SW480 (cell line): ENCODE measurements at places on chromosomes 4 and X.

DNA sequence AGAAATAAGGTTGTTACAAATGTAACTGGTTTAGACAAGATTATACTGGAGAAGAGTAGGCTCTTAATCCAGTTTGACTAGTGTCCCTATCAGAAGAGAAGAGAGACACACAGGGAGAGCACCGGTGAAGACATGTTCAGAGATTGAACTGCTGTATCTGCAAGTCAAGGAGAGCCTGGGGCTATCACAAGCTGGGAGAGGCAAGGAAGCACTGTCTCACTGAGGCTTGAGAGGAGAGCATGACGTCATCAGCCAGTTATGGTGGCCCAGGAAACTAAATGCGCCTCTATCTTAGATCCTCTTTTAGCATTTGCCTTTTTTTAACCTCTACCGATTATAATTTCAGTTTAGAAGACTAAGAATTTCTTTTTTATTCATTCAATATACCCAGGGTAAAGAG, 583.4 kb downstream of the TRAM1L1 start:
- DNase-seq, result no peak

- no peak for DNase-seq
Measured at GRCh38 chr4:86484241-86484640, 109.9 kb upstream of the PTPN13 start.

DNA sequence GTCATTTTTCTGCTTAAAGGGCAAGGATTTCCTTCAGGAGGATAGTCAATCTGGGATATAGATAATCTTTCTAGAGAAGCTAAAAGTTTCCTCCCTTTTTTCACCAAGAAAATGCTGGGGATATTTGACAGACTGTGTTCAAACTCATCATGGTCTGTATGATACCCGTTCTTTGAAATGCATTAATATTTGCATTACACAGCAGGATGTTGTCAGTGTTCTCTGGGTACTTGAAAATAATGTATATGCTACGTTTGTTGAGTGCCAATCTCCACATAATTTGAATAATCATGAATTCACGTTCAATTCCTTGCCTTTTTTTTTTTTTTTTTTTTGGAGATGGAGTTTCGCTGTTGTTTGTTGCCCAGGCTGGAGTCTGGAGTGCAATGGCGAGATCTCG, 18.0 kb upstream of the BMPR1B start:
- no peak for DNase-seq

DNA sequence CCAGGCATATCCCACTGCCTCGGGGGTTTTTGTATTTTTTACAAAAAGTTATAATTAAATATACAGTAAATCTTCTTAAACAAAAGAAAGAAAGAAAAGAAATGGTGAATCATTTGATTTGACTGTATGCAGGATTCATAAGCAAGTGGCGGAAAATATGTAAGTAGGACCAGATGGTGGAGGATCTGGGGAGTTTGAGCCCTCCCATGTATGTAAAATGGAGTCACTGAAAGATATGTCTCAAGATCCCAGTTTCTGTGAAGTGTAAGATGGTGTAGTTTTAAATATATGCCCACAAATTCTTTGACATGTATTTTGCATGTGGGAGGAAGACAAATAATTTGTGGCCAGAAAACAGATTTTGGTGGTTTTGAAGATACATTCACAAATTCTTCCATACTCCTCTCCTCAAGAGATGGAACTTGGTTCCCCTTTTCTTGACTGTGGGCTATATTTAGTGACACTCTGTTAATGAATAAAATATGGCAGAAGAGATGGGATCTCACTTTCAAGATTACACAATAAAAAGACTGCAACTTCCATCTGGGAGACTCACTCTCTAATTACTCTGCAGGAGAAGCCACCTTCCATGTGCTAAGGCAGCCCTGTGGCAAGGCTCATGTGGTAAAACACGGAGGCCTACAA, 133.6 kb upstream of the S100G start:
- no peak for DNase-seq

- no peak for DNase-seq
Measured at GRCh38 chr4:56438766-56439165, 2.7 kb downstream of the PAICS start.

- no peak for DNase-seq
Measured at GRCh38 chr4:112001041-112001440, 144.2 kb upstream of the FAM241A start.

DNA sequence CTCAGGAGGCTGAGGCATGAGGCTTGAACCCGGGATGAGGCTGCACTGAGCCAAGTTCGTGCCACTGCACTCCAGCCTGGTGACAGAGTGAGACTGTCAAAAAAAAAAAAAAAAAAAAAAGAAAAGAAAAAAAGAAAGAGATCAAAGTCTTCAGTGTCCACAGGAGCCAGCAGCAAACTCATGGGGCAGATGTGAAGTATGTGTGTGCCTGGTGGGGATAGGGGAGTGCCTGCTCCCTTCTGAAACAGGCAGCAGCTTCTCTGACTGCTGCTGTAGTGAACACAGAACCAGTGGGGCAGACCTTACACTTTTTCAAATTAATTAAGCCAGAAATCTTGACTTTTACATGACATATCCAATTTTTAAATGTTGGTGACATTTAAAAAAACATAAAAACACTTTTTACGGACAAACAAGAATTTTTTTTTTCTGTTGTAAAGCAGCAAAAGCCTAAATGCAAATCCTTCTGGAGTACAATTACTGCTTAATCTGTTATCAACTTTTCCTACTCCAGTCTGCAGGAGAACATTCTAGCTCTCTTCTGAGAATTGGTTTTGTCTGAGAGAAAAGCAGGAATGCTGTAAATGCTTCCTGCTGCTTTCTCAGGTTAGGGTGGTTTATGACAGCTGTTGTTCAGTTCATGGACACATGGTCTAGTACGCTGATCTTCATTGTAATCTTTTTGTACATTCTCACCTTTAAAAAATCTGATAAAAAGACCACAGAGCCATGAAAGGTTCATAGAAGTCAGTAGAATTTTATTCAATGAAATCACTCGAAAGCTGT, 311.1 kb downstream of the CAMK2D start:
- no peak for DNase-seq

- DNase-seq, result no peak
Measured at GRCh38 chrX:13418126-13419097, 98.6 kb upstream of the ATXN3L start.

DNA sequence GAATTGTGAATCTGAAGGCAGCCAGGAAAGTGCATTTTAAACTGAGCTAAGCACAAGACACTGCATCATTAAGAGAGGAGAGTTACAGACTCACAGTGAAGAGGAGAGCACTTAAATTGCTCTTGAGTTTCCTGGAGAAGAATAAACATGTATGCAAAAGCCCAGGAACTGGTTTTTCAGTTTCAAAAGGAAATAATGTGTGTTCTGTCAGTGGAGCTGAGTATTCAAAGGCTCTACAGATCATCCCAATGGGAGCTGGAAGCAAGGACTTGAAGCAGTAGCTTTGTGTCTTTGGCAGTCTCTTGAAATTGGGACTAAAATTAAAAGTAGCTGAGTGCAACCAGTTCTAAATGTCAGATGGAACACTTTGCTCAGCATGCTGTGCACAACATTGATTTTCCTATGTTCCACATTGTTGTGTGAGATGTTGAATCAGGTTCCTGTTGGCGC, 147.5 kb upstream of the ANK2 start:
- DNase-seq, result no peak

GRCh38 chrX:49919617-49920016, 2.8 kb upstream of the CLCN5 start:
- DNase-seq, result no peak

GRCh38 chrX:125791787-125792186, 374.3 kb downstream of the DCAF12L2 start:
- DNase-seq, result no peak

GRCh38 chr4:101039367-101039766, 308.0 kb downstream of the PPP3CA start:
- DNase-seq, result peak; percentile 91

DNA sequence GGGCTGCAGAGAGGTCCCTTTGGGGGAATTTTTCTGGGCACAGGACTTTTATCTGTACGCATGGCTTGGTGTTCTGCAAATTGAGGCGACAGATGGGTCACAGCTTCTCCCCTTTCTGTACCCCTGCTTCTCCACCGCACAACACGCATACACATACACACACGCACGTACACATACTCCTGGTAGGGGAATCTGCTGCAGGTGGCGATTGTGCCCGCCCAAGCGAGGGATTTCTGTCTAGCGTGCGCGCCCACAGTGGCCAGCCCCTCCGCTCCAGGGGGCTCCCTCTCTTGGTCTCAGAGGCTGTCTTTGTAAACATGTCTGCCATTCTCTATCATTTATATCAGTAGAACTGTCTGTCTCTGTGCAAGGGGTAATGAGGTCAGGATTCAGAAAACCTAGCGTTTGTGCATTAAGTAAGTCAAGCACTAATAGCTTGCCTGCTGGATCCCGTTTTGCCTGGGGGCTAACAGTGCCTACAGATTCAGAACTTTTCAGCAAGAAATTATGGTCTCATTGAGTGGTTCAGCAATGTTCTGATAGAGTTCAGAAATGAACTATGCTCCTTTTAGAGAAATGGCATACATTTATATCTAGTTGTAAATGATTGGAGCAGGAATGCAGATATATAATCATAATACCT, 2.2 kb downstream of the GRID2 start:
- no peak for DNase-seq

- DNase-seq, result no peak
Measured at GRCh38 chr4:80594701-80595100, 259.2 kb downstream of the CFAP299 start.

DNA sequence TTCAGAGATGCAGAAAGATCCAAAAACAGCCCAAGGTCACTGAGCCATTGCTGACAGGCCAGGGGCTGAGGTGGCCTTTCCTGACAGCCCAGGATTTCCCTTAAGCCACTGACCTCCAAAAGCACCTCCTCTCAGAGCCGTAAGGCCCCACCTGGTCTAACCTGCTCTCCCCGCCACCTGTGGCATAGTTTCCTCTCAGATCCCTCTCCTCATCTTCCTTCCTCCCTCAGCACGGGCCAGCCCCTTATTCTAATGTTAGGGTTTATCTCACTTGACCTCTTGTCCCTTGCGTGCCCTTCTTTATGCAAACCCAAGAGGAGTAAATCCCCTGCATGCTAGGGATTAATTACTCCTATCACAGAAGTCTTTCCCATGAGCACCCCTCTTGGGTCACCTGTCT, 113.0 kb downstream of the RBM47 start:
- no peak for DNase-seq

GRCh38 chr4:19301527-19301926, 950.2 kb upstream of the SLIT2 start:
- DNase-seq, result no peak

DNA sequence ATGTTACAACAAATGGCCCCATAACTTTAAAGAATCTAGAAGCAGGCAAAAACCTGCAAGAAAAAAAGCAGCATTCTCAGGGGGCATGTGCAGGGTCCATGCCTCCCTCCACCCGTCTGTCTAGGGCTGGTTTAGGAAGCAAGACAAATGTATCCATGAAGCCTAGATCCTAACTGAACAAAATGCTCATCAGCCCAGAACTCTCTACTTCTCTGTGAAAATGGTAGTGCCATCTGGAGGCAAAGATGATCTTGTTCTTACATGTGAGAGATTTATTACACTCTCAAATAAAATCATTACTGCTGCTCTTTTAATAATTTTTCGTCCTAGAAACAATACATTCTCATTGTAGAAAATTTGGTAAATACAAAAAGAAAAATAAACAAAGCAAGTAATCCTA, 26.7 kb downstream of the NR3C2 start:
- peak; percentile 10 for DNase-seq

DNA sequence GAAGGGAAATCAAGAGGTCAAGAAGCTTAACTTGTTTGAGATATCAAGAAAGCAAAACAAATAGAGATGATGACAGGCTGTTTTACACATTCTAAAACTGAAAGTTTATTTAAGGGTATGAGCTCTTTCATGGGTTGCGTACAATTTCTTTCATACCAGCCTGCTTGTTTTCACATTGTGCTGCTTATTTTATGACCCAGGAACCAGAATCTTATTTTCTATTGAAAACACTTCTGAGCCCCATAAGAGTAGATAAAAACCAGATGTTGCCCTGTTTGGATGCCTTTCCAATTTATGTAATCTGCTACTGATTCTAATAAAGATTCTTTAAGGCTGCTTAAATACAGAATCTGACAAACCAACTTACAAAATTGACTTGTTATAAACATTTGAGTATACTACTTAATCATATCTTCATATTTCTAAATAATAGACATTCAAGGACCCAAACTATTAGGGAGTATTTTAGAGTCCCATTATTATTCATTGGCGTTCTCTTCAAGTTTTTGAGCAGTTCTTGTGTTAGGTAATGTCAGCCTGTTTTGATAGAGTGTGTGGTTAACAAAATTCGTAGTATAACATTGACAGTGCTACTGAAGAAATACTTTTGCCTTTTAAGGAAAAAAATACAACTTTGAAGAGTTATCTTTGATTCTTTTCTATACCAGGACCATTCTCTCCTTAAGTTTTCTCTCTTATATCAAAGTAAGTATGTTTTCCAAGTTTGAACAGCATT, 74.4 kb downstream of the PDLIM5 start:
- DNase-seq, result no peak

DNA sequence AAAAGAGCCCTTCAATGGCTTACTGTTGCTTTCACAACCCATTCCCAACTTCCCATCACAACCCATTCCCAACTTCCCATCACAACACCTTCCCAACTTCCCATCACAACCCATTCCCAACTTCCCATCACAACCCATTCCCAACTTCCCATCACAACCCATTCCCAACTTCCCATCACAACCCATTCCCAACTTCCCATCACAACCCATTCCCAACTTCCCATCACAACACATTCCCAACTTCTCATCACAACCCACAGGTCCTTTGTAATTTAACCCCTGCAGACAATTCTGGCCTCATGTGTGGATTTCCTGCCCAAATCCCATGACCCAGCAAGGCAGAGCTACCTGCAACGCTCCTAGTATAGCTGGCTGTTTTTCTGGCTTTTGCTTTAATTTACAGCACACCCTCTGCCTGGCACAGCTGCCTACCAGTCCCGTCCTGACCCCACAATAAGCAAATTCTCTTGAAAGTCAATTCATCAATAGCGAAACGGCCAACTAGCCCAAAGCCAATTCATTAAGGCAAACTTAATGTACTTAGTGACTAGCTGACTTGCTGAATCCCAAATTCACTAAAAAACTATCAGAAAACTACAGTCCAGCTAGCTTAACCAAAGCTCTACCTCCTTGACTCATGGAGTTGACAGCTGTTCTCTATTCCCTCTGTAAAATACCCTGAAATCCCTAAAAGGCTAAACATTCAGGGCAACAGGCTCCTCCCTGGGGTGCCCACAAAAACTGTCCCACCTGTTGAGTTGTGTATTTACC, 75.6 kb downstream of the AFAP1 start:
- no peak for DNase-seq

DNA sequence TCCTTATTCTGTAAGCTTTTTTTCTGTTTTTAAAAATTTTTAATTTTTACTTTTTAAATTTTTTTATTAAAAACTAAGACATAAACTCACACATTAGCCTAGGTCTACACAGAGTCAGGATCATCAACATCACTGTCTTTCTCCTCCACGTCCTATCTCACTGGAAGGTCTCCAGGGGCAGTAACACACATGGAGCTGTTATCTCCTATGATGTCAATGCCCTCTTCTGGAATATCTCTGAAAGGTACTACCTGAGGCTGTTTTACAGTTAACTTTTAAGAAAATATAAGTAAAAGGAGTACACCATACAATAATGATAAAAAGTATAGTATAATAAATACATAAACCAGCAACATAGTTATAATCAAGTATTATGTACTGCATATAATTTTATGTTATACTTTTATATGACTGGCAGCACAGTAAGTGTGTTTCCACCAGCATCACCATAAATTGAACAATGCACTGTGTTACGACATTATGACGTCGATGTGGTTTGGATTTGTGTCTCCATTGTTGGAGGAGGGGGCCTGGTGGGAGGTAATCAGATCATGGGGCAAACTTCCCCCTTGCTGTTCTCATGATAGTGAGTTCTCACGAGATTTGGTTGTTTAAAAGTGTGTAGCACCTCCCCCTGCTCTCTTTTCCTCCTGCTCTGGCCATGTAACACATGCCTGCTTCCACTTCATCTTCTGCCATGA, 21.3 kb downstream of the IL15 start:
- DNase-seq, result no peak
